Neural progenitor cell (in vitro differentiated cells): ENCODE measurements at places on chromosomes 6 and 20.
A peak's percentile ranks its signal among the peaks of the same experiment; 100 is the strongest.

GRCh38 chr6:68502946-68503345 lies 132.1 kb upstream of the ADGRB3 start:
- no peak for DNase-seq

- DNase-seq = peak; percentile 55
Observed at GRCh38 chr20:17995967-17996819, 27.4 kb downstream of the MGME1 start.

- no peak for DNase-seq
Observed at GRCh38 chr6:53375847-53376246, 27.1 kb upstream of the ELOVL5 start.

DNA sequence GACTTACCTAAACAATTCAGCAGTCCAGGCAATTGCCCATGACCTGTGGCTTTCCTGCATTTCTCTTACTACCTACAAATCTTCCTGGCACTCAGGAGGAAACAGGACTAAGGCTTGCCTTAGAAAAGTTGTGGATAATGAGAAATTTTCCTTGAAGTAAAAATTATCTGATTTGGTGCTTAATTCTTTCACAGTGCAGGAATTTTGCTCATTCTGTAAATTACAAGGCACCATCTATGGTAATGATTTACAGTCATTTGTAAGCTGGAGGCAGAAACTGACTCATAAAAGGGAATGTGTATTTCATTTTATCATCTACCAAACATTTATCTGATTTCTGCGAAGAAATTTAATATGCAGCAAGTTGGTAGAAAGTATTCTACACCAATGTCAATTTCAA lies 211.5 kb upstream of the FKBP1C start:
- no peak for DNase-seq

DNA sequence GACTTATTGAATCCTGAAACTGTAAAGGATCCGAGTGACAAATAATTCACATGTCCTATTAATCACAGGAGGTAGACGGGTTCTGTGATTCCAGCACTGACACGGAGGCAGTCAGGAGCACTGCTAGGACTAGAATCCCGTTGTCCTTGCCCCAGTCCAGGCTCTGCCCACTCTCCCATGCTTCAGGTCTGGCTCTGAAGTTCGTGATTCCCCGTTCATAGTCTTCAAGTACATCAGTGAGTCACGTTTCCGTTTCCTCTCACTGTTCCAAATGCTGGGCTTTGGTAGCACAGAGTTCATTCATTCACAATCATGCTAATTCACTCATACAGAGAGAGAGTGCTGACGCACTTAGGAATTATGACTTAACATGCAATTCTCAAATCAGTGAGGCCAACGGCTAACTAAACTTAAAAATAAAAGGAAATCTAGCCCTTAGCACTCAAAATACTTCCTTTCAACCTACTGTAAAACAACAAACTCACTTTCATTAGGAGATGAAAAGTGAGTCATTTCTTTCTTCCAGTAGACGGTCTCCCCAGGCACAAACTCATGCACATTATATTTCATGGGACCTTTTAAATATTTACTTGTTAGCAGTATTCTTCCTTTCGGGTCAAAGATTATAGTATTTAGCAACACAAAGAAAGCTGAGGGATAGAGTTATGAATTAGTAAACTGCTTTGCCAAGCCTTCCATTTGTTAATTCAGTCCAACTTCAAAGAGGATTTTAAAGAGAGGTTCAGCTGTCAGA lies 94.0 kb upstream of the NHSL1 start:
- no peak for DNase-seq

- no peak for DNase-seq
Observed at GRCh38 chr6:65262241-65262640, 444.8 kb downstream of the EYS start.

- no peak for DNase-seq
Observed at GRCh38 chr20:19881080-19881840, 123.2 kb downstream of the RIN2 start.

- DNase-seq = no peak
Observed at GRCh38 chr6:161526794-161527193, 252.9 kb upstream of the AGPAT4 start.

DNA sequence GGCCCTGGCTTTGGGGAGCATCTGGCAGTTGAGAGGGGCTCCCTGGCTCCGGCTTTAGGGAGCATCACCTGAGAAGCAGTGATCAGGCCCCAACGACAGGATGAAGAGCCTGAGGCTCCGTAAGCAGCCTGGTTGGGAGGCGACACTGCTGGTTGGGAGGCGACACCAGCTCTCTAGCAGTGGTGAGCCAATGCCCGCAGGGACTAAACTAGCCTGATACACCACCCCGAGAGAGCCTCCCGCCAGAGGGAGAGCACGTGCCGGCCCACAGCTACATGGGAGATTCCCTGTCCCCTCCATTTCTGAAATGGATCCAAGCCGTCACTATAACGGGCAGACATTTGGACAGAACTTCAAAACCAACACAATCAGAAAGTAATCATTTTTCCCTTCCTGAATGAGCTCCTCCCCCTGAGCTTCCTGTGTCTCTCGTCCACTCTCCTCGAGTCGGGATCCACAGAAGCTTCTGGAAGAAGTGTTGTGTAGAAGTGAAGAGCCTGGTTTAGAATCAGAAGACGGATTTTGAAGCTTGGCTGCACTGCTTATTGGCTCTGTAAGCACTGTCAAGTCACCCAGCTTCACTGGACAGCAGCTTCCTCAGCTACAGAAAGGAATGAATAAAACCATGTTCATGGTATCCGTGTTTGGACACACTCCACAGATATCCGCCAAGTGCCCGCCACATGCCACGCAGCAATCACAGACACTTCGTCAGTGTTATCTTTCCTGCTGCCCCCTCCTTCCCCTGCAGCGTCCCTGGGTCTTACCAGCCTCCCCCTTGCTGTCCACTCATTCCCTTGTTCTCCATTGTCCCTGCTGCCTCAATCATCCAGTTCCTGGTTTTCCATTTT lies 199.6 kb downstream of the TTLL2 start:
- DNase-seq = no peak

DNA sequence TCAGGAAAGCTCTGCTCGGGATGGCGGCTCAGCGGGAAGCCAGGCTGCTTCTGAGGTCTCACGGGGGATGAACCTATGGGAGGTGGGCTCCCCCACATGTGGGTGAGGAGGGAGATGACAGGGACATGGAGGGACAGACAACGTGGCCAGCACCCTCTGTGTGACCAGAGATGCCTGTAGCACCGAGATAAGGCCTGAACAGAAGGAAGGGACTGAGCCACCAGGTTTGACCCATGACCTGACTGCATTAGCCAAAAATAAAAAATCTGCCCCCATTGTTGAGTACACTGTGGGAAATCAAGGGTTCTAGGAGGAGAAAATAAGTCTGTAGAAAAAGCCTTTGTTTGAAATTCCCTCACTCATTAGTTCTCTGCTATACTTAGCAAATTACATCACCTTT lies 105.7 kb downstream of the RNASET2 start:
- no peak for DNase-seq

DNA sequence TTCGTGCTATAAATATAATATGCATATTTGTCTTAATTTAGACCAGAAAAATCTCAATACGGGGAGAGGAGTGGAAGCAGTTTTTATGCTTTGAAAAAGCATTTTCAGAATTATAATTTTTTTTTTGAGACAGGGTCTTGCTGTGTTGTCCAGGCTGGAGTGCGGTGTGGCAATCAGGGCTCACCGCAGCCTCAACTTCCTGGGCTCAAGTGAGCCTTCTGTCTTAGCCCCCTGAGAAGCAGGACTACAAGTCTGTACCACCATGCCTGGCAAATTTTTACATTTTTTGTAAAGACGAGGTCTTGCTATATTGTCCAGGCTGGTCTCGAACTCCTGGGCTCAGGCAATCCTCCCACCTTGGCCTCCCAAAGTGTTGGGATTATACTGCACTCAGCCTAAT lies 197.2 kb downstream of the FOXC1 start:
- DNase-seq = no peak

DNA sequence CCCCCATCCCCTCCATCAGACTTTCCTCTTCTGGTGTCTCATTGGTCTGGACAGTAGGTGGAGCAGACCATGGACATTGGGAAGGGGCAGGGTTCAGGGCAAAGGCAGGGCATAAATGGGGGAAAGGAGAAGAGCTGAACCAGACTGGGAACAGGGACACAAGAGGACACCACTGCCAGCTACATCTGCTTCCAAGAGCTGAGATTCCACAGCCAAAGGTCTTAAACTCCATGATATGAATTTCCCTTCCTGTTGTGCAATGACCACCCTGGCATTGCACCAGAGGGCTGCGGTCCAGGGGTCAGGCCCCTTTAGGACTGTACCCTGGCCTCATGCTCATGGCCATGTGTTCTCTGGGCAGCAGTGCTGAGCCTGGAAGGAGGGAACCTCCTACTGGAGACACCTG lies 137.9 kb downstream of the MAFB start:
- no peak for DNase-seq

DNA sequence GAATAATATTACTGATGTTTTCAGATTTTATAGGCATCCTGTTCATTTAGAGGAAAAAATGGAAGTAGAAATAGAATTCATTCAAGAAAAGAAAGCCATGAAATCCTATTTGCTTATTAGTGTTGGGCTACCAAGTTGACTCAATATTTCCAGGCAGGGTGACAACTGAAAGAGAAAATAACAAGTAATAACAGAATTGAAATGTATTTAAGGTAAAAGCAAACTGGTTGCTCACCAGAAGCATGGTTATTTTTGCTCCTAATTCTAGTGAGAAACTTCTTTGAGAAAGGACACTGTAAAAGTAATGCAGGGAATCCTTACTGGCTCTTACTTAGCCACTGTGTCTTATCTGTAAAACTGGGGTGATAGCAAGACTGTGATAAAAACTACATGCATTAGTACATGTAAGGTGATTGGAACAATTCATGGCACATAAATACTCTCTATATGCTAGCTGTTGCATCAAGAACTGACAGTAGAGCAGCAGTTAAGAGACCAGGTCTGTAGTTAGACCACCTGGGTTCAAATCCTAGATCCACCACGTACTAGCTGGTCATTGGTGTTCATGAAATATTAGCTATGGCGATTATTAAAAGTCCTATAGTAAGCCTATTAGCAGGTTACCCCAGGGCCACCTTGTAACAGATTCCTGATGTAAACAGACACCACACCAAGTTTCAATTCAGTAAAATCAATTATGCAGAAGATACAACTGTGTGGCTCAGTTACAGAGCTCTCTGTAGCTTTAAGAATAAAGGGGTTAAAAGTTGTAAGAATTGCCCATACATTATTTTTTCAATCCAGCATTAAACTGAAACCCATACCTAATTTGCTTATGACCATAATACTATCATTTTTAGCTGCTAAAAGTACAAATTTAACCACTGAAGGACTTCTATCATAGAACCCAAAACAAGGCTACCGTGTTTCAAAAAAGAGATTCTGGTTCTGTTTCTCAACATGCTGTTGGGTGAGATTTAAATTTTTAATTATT lies 159.2 kb upstream of the COL21A1 start:
- DNase-seq = no peak

- no peak for DNase-seq
Observed at GRCh38 chr6:43488667-43489276, 11.4 kb downstream of the TJAP1 start.

DNA sequence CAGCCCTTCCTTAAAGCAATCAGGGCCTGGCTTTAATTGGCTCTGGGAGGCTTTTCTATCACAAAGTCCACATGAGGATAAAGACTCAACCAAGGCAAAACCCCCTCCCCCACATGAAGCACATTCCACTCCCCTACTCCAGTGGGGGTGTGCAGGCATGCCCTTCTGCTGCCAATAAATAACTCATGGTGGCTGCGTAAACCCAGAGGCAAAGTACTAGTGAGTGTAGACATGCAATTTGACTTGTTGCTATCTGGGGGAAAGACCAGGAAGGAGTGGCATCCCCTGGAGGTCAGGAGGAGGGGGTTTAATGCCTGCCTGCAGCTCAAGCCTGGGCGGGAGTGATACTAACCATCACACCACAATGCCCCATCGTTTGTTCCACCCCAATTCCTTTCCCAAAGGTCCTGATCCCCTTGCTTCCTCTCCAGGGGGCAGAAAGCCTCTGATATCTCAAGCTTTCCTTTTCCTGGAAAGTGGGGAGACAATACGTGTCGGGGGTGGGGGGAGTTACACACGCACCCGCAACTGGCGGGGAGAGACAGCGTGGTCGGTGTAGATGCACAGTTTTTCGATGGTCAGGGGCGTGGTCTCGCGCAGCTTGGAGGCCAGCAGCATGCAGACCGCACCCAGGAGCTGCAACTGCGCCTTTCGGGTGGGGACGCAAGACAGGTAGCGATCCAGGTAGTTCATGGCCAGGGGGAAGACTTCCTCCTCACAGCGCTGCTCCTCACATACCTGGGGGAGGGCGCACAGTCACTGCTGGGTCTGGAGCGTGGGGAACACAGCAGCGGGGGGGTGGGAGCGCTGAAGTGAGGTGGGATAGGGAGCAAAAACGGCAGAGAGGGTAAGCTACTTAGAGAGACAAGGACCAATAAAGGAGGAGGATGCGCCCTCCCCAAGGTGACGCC lies 1.5 kb downstream of the CCND3 start:
- DNase-seq = peak; percentile 52

DNA sequence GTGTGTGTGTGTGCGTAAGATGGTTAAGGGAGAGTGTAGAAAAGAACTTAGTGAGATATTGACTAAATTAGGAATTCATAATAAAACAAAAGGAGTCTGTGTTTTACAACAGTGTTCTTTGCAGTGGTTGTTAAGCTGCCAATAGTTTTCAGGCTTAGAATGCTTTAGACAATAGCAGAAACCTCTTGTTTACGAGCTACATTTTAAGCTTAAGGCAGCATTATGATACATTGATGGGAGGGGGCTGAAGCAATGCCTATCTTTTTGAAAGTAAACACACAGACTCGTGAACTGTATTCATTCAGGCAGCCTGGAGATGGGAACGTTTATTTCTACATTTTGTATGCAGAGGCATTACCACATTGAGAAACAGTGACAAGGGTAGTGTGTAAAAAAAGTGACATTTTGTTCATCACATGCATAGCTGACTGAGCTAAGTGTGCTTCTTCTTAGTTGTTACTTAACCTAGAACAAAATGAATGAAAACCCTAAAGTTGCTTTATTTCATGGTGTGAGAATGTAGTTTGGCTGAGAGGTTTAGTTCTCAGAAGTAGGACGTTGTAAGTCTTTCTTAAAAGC lies 21.2 kb downstream of the CLVS2 start:
- no peak for DNase-seq

GRCh38 chr6:108675226-108676200 lies 114.8 kb downstream of the FOXO3 start:
- no peak for DNase-seq

- DNase-seq = no peak
Observed at GRCh38 chr6:114521926-114522325, 179.1 kb upstream of the HS3ST5 start.

DNA sequence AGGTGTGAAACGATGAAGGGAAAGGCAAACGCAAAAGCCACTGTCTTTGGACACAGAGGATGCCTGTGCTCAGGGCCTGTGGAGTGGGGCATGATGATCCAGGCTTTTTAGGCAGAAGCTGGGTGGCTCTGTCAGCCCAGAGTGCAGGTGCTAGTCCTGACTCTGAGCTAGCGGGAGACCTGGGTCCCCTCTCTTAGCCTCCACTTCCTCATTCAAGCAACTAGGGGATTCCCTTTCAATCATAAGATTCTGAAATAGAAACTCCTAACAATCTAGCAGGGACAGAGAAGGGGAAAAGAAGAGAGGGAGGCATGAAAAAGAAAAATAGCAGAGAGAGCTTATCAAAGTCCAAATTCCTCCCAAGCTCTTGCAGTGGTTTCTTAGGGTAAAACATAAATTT lies 7.6 kb upstream of the HIVEP2 start:
- no peak for DNase-seq

- DNase-seq = no peak
Observed at GRCh38 chr20:3010985-3011723, 32.3 kb upstream of the GNRH2 start.

- DNase-seq = no peak
Observed at GRCh38 chr6:80440496-80441115, 334.1 kb downstream of the BCKDHB start.
